Kidney epithelial cell (primary cell): ENCODE measurements at places on chromosomes 1 and 21. TPM values are rescaled to one million over a fixed set of nuclear protein-coding genes. Genes with fewer than 3 reads are reported as not detected.
A peak's percentile ranks its signal among the peaks of the same experiment; 100 is the strongest.

GRCh38 chr1:175618559-175618958 is 124.8 kb downstream of the TNR start:
- DNase-seq = no peak

GRCh38 chr1:171494076-171494475 is 8.7 kb downstream of the PRRC2C start:
- no peak for DNase-seq

- DNase-seq = no peak
Observed at GRCh38 chr1:225567789-225568188, 85.1 kb downstream of the ENAH start.

- no peak for DNase-seq
Observed at GRCh38 chr1:173473599-173474011, 3.5 kb upstream of the PRDX6 start.

The S100A8 gene
- not detected in 2 replicates for total RNA-seq

DNA sequence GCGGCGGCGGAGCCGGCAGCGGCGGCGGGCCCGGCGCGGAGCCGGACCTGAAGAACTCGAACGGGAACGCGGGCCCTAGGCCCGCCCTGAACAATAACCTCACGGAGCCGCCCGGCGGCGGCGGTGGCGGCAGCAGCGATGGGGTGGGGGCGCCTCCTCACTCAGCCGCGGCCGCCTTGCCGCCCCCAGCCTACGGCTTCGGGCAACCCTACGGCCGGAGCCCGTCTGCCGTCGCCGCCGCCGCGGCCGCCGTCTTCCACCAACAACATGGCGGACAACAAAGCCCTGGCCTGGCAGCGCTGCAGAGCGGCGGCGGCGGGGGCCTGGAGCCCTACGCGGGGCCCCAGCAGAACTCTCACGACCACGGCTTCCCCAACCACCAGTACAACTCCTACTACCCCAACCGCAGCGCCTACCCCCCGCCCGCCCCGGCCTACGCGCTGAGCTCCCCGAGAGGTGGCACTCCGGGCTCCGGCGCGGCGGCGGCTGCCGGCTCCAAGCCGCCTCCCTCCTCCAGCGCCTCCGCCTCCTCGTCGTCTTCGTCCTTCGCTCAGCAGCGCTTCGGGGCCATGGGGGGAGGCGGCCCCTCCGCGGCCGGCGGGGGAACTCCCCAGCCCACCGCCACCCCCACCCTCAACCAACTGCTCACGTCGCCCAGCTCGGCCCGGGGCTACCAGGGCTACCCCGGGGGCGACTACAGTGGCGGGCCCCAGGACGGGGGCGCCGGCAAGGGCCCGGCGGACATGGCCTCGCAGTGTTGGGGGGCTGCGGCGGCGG is 1.0 kb downstream of the ARID1A start:
- DNase-seq = no peak

- no peak for DNase-seq
Observed at GRCh38 chr1:11188381-11188780, 774 bp upstream of the ANGPTL7 start.

GRCh38 chr1:203629507-203630082 is 3.0 kb downstream of the ATP2B4 start:
- no peak for DNase-seq

DNA sequence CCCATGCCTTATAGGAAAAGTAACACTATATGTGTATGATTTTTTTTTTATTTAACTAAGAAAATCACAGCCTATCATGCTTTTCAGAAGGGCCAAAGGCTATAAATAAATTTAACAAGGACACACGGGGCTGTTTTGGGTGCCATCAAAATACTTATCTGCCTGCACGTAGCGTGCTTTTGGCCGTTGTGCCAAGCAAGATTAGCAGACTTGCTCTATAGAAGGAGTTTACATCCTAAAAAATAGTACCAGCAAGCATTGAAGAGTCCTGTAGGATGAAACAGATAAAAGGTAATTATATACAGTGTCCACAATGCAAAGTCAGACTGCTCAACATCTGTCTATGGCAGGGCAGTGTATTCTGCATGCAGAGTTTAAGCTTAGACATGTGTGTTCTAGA is 3.7 kb downstream of the OLIG1 start:
- DNase-seq = no peak

The C1orf35 gene
- 16.5 and 20.1 TPM in 2 replicates for total RNA-seq

The LHX8 gene
- total RNA-seq = not detected in 2 replicates

GRCh38 chr1:162876751-162877150 is 15.8 kb upstream of the CCDC190 start:
- no peak for DNase-seq

DNA sequence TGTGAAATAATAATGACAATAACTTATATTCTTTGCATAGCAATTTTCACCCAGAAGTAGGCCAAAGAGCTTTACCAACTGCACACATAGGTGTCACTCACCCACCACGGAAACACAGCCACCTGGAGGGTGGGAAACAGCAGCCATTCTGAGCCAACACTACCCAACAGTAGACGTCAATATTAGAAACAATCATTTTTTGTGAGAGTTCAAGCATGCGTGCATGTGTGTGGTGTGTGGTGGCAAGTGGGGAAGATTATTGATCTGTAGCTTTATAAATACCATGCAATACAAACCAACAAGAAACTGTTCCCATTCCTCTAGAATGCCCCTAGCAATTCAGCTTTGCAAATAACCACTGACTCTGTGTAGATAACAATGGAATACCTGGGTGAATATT is 19.1 kb downstream of the PROX1 start:
- DNase-seq = no peak

DNA sequence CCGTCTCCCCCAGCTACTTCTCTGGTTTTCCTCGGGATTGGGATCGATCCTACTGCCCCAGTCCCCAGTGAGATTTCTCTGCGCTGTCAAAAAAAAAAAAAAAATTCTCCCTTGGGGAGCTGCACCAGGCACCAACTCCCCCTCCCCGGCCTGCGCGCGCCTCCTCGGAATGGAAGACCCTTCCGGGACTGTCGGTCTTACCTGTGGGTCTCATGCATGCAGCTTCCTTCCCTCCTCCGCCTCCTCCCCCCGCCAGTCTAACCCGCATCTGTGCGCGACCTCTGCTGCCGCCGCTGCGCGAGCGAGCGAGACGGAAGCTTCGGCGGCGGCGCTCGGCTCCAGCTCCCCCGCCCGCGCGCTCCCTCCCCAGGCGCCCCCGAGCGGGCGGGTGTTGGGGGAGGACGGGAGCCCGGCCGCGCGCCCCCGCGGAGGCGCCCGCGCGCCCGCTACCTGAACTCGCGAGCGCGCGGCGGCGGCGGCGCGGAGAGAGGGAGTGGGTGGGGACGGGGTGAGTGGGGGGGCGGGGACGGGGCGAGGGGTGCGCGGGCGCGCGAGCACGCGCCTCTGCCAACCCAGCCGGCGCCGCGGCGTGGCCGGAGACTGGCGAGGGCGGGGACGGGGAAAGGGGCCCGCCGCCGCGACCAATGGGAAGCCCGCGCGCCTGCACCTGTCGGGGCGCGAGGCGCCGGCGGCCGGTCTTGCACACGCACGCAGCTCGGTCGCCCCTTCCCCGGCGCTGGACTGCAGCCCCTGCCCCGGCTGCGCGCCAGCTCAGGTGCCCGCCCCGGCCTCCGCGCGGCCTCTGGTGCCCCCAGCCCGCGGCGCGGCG is at the start of gene SUSD4:
TSS of gene SUSD4 (minus strand) at position 321 of the 829 bp plus-strand sequence. CDS start 751 bp downstream, outside the sequence.
- DNase-seq = no peak

DNA sequence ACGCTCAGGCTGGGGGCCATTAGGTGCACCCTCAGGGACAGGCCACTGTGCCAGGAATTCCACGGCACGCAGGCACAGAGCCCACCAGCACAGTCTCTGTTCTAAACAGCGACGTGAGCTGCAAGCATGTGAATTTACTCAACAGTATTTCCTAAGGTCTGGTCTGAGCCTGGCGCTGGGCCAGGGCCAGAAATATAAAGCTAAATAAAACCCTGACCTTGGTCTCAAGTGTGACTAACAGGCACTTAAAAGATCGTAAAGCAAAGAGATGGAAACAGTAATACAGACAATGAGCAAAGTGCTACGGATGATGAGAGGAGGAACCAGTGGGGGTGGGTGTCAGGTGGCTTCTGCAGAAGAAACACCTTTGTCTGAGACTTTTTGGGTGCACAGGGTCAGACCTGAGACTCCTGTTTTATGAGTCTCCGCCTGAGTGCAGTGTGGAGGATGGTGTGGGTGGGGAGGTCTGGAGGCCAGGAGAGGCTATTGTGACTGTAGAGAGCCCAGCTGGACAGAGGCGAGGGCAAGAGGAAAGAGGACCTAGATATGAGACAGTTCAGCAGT is 53.4 kb upstream of the EDN2 start:
- peak; percentile 53 for DNase-seq

The MKNK1 gene
- total RNA-seq = 22.6 and 25.3 TPM in 2 replicates

- DNase-seq = peak; percentile 86
Observed at GRCh38 chr1:111592389-111593361, 26.9 kb upstream of the RAP1A start.

- no peak for DNase-seq
Observed at GRCh38 chr1:37995751-37996345, 6.0 kb upstream of the SF3A3 start.

- no peak for DNase-seq
Observed at GRCh38 chr1:246930830-246931548, 759 bp downstream of the AHCTF1 start.

The AGPAT3 gene
- 62.3 and 70.4 TPM in 2 replicates for total RNA-seq

DNA sequence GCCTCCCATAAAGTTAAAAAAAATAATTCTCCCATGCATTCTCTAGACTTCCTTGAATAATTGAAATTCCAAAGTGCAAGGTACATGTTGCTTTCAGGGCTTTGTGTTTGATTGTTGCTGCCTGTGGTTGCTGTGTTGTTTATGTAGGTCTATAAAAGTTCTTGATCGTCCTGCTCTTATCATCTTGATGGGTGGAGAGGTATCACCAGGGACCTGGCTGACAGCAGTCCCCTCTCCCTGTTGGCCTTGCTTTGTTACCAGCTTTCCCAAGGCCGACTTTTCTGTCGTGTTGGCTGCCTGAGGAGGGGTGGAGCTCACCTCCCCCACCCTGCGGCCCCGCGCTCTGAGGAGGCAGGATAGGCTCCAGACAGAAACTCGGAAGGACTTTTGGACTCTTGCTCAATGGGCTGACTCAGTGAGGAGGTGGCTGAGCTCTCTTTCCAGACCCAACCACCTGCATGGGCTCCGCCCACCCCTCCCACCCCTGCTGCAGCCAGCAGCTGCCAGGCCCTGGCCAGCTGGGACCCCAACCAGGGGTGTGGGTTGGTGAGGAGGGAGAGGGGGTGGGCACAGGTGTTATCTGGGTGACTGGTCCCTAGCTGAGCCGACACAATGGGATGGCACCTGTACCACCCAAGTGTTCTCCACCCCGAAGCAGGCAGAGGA is 2.0 kb downstream of the INAVA start:
- DNase-seq = no peak

The GJB3 gene
- total RNA-seq = 29.7 and 30.0 TPM in 2 replicates

- no peak for DNase-seq
Observed at GRCh38 chr1:155976062-155976912, 2.1 kb downstream of the ARHGEF2 start.

DNA sequence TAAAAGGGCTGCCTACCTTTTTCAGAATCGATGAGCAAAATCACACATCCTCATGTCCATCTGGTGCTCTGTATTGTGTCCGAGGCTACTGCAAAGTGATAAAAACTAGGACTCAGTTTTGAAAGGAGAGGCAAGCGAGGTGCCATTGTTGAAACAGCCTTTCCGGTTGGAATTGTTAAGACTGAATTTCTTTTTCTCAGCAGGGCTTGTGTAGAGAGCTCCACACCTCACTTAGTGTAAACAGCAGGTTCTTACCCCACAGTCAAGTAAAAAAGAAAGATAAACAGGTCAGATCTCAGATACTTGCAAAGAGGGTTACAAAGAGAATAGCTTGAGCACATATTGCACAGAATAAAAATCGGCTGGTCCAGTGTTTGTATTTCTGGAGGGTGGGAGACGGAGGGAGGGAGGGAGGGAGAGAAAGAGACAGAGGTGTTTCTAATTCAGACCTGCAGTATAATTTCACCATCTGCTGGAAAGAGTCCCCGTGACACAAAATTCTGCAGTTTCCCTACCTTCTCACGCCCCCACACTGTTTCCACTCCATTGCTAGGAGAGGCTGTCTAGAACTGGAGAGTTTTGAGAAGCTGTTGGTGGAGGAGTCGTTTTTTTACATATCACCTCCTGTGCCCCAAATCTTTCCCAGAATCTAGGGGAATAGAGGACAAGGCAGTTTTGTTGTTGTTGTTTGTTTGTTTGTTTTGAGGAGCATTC is 82.5 kb downstream of the EDEM3 start:
- no peak for DNase-seq

DNA sequence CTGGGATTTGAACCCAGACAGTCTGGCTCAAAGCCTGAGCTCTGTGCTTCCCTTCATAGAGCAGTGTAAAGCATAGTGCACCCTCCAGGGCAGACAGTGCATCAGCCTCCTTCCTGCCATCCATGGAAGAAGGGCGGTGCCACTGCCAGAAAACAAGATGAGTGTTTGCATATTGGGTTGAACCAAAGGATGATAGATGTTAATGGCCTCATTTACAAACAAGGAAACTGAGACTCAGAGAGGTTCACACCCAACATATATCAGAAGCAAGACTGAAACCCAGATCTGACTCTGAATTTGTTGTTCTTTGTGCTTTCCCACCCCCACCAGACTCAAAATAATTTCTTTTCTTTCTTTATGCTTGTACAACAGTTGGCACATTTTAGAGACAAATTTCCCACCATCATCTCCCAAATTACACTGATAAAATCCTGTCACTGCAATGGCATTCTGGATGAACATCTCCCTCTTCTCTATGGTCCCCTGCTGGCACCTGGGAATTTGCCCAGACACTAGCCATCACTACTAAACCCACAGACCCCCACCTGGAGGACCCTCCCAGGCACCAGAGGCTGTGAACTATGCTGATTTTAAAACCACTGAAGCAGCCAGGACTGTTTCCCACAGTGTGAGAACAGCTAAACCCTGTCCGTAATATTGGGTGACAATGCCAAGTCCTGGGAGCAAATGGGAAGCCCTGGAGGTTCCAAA is 45.4 kb upstream of the MPZL1 start:
- no peak for DNase-seq

DNA sequence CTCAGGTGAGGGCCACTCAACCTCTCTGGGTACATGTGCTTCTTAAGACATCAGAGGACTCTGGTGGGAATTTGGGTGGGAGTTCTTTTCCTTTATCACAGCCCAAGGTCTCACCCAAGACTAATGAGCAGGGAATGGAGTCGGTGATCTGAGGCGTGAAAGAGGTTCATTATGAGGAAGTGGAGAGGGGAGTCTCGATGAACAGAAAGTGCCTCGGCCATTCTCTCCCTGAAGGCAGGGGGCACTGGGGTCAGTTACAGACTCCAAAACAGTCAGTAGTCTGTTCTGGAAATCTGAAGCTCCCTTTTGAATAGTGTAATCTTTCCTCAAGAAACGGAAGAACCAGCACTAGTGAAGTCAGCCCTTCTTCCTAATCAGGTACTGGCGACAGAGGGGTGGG is 36.2 kb downstream of the HSD3B2 start:
- DNase-seq = no peak

DNA sequence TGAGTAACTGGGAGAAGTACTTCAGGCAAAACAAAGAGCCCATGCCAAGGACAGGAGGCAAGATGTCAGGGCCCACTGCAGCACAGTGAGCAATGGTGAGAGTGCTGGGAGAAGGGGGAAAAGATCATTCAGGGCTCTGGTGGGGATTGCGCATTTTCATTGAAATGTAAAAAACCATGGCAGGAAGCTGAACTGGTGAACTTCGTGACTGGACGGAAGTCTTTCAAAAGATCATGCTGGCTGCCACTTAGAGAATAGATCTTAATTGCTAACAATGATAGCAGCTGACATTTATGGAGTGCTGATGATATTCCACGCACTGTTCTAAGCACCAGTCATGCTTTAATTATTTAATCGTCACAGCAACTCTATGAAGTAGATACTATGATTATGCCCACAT is 107.0 kb downstream of the TGFBR3 start:
- no peak for DNase-seq
